ENCODE measurements at places on chromosomes 3 and 15.

DNA sequence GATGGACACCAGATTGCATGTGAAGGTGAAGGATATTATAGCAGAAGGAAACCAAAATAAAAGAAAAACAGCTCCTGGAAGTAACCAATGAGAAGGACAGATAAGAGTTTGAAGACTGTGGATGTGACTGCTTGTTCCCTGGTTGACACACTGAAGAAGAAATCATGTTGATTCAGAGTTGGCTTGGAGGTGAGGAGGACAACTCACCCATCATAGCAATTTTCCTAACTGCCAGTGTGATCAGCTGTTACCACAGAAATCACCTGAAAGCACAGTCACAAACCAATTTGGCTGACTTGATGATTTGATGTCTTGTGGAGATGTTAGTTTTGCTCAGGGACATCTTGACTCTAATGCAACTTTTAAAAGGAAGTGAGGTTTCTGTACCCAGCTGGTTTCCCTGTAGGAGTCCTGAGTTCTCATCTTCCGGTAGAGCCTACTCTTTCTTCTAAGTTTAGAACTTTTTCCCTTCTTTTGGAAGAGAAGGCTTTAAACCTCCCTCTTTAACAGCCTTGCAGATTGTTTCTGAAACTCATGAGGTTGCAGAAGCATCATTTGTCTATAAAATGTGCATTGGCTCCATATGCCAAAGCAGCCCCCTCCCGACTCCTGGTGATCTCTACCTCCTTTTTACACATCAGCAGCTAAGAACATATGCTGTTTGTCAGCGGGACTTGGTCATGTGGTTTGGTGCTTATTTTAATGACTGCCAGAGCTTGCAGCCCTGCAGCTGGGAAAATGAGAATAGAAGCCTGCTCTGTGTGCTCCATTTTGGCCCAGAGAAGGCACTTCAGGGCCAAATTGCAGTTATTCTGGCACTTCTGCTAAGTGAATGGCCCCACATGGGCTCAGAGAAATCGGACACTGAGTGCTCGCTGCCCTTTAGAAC lies 10.3 kb downstream of the ATG7 start:
- no peak for DNase-seq

DNA sequence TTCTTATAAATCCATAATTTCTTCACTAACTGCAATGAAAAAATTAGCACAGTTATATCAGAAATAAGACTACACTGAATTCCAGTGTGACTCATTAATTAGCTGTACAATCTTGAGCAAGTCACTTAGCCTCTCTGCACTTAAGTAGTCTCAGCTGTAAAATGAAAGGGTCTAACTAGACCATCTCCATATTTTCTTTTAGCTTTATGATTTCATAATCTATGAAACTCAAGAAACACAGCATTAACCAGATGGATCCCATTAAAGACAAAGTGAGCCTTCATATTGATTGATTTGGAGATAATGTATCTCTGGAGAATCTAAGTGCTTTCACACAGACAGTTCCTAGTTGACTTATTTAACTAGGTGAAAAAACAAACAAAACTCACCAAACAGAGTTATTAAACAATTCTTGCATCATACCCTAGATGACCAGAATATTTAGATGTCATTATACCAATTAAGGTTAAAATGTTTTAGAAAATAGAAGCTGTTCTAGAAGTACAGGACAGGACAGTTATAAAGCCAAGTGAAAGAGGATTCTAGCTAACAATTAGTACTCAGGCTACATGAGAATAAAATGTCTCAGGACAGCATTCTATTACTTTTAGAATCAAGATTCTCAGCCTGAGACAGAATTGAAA lies 11.2 kb downstream of the CSNK1G1 start:
- no peak for DNase-seq

DNA sequence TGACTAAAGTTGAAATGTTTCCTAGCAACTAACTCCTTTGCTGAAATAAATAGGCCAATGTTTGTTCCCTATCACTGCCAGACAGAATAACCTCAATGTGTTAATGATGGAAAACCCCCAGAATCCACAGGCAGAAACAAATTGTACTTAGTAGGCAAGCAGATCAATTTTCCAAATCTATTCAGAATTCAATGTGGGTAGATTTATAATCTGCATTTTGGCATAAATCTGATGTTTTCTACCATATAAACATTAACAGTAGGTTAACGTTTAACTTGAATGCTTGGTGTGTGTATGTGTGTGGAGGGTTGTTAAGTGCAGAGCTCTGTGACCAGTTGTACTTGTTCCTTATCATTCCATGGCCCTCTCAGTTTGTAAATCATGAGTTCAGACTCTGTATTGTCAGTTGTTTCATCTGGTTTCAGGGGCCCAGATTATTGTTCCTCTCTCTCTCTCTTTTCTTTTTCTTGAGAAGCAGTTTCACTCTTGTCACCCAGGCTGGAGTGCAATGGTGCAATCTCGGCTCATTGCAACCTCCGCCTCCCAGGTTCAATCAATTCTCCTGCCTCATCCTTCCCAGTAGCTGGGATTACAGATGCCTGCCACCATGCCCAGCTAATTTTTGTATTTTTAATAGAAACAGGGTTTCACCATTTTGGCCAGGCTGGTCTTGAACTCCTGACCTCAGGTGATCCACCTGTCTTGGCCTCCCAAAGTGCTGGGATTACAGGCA lies 32.8 kb downstream of the PLSCR1 start:
- DNase-seq: no peak

- no peak for DNase-seq
Observed at GRCh38 chr15:63896336-63897115, 62.8 kb upstream of the HERC1 start.

DNA sequence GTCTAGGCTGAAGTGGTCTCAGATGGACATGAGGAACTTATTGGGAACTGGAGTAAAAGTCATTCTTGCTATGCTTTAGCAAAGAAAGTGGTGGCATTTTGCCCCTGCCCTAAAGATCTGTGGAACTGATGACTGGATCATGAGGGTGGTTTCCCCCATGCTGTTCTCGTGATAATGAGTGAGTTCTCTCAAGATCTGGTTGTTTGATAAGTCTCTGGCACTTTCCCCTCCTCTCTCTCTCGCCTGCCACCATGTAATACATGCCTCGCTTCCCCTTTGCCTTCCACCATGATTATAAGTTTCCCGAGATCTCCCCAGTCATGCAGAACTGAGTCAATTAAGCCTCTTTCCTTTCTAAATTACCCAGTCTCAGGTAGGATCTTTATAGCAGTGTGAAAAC lies 11.5 kb upstream of the MLF1 start:
- DNase-seq: no peak

DNA sequence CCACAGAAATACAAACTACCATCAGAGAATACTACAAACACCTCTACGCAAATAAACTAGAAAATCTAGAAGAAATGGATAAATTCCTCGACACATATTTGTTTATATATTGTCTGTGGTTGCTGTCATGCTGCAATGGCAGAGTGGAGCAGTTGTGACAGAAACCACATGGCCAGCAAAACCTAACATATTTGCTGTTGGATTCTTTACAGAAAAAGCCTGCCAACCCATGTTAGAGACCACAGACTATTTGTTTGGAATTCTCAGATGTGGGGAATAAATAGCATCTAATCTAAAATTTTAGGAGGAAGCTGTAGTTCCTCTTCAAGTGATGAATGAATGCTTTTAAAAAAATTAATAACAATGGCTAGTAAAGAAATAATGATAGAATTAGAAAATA lies 341.6 kb upstream of the AZI2 start:
- DNase-seq: no peak

- DNase-seq: no peak
Observed at GRCh38 chr3:99843590-99844258, 26.1 kb downstream of the CMSS1 start.

DNA sequence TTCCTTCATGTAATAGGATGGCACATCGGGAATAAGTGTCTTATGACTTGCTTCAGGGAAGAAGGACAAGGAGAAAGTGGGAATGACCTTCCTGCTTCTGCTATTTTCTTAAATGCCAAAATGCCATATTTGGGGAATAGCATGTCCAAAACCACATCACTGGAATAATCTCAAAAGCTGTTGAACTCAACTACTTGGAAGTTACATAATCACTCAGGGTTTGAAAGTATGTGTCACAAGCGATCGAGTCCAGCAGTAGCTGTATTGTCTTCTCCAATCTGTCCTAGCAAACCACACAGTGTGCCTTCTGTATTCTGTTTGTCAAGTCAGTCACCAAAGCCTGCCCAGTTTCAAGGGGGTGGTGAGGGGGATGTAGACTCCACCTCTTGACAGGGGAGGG lies 58.3 kb upstream of the GADL1 start:
- no peak for DNase-seq

DNA sequence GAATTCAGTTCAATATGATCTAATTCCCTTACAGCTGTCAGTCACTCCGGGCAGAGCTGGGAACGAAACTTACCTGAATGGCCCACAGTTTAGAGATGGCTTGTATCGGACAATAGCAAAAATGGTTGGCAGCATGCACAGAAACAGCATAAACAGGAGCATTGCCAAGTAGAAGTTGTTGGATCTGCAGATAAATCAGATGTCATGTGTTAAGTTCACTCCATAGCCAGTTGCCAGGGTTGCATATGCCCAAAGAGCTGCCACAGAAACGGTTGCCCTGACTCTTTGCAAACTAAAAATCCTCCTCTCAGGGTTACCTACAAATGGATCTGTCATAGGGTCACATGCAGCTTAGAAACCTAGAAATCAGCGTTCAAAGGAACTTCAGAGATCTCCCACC lies 15.4 kb upstream of the STARD5 start:
- DNase-seq: no peak

DNA sequence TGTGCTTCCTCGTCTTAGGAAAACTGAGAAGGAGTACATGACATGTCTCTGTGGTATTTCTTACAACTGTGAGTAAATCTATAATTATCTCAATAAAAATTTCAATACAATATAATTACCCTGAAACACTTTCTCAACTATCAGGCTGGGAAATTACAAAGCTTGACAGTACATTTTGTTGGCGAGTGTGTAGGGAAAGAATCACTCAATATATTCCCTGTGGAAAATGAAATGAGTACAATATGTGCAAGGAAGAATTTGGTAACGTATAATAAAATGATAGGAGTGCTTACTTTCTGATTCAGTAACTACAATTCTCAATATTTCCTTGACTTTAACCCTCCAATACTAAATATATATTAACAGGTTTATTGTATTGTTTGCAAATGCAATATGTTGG lies 818.2 kb upstream of the CADM2 start:
- DNase-seq: no peak

DNA sequence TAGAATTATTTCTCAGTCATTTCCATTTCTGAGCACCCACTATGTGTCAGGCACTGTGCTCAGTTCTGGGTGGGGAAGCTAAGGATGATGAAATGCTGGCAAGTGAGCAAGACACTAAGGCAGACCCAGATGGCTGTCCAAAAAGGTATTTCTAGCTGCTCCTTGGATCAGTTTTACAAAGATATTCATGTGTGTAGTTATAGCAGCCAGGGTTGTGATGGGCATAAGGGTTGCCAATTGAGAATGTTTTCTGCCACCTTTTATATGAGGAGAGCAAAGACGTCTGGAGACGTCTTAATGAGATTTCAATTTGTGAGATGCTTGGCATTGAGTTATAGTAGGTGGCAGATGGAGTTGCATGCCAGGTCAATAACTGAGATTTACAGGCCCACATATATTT lies 197.1 kb upstream of the RASGRP1 start:
- DNase-seq: no peak

GRCh38 chr3:148694116-148694515 lies 3.6 kb upstream of the AGTR1 start:
- DNase-seq: no peak

DNA sequence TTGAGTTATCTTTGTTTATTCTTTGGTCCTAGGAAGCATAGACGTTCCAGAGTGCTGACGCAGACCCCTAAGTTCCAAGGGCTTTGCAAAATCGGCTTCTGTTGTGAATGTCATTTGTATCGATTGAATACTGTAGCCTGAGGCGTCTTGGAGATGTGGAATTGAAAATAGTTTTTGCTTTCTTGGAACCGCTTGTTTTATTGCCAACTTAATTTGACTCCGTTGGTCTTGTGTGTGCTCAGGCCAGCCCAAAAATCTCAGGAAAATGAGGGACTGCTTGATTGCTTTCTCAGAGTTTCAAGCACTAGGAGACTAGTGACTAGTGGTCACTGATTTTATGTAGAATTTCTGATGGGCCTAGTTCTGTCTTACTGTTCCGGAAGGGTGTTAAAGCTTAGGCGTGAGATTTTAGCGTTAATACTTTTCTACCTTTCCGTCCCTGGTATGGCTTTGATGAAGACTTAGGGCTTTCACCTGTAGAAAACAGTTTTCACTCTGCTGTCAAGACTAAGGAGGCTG lies 263 bp upstream of the UTS2B start:
- peak; percentile 47 for DNase-seq

DNA sequence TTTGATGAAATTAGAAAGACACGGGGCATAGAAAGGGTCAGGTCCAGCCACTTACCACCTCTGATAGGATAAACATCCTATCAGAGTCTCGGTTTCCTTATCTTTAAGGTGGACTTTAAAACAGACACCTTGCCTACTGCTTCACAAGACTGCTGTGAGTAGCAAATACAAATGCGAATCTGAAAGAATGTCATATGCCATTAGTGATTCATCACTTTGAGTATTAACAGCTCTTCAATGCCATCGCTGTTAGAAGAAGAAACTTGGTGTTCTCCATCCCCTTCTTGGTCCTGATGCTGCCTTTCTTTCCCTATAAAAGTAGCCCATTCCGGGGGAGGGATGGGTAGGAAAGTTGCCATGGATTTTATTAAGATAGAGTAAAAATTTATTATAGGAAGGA lies 220.2 kb downstream of the RORA start:
- no peak for DNase-seq

GRCh38 chr3:9147215-9147895 lies 102.1 kb downstream of the SRGAP3 start:
- DNase-seq: no peak

GRCh38 chr15:25060996-25061620 lies 106.3 kb downstream of the SNRPN start:
- DNase-seq: no peak

GRCh38 chr15:74571191-74571590 lies 30.2 kb downstream of the ARID3B start:
- no peak for DNase-seq

GRCh38 chr3:4806535-4807108 lies 172.6 kb upstream of the BHLHE40 start:
- no peak for DNase-seq

- DNase-seq: no peak
Observed at GRCh38 chr3:139897759-139898158, 37.2 kb upstream of the CLSTN2 start.

- peak; percentile 56 for DNase-seq
Observed at GRCh38 chr3:153513236-153513635, 351.2 kb downstream of the RAP2B start.

DNA sequence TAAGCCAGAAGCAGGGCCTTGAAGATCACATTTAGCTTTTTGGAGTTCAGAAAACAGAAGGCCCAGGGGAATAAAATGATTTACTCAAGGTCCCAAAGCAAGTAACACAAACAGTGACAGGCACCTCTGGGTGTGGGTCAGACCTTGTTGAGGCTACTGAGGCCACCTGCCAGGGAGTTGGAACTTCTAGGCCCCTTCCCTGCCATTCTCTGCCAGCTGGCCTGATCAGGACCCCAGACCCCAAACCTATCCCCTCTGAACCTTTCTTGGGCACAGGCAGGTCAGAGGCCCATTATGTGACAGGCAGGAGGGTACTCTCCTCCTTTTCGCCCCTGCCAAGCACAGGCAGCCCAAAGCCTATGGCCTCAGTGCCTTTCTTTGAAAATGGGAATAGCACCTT lies 49.4 kb upstream of the ATP2B2 start:
- no peak for DNase-seq

GRCh38 chr3:39224288-39224687 lies 31.9 kb upstream of the XIRP1 start:
- no peak for DNase-seq

- no peak for DNase-seq
Observed at GRCh38 chr15:78565951-78566774, 843 bp downstream of the CHRNA5 start.
